H4 (cell line): ENCODE measurements at places on chromosomes 4 and X.

DNA sequence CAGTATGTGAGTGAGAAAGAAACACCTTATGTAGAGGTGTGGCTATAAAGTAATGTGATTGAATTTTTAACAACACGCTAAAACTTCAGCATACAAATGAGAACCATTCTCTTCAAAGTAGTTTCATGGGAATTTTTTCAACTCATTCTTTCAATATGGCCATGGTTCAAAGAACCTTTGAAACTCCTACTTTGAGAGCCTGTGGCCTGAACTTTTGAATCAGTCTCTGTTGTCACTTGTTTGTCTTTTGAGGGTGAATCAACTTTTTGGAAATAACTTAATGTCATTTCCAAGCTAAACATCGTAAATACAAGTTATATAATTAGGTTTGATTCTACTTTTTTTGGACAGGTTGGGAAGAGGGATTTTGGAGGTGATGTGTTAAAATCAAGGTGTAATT is 49.9 kb upstream of the CASK start:
- DNase-seq, result no peak

DNA sequence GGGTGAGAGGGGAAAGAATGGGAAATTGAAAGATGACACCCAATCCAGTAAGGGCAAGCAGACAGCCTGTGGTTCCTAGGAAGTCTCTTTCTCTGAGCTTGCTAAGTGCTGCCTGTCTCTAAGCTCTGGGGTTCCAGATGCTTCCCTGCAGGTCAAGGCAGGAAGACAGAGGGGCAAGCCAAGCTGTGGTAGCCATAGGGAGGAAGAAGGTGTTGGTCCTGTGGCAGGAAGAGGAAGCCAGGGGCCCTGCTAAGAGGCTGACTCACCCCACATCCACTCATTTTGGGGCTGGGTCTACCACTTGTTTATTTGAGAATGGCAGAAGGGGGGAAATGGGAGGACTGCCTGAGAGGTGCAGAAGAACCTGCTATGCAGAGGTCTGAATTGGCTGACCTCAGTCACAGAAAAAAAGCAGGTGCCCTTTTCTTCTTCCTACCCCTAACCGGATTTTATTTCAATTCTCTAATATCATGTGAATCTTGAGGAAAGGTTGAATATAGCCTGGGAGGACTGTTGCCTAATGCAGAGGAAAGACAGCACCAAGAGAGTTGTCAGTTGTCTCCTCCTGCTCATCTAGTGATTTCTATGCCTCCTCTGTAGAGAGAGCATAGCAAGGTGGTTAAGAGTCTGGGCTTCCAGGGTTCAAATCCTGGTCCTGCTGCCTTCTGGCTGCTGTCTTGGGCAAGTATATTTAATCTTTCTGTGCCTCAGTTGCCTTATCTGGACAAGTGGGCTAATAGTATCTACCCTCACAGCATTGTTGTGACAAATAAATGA is 27.4 kb downstream of the HOPX start:
- DNase-seq, result no peak

GRCh38 chr4:5952286-5952974 is 59.5 kb upstream of the CRMP1 start:
- no peak for DNase-seq

DNA sequence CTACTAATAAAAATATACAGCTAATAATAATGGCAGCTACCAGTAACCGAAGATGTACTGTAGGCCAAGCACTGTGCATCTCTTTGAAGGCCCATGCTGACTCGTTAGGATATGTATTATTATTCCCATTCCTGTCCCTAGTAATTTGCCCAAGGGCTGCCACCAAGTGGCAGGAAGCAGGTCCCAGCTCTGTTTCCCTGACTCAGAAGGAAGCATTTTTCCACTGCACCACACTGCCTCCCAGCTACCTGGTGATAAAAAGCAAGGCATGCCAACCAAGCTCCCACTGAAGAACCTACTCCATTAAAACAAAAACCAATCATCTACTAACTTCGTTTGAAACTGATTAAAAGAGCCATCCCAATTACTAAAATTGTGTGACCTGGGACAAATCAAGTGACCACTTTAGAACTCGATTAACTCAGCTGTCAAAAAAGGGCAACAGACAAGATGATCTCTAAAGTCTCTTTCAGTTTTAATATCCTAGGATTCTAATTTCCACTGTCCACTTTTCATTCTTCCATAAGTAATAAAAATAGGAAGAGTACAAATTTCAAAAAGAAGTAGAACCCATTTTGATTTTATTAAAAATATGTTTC is 24.3 kb upstream of the PGM2 start:
- DNase-seq, result peak; percentile 92

- no peak for DNase-seq
These were observed 7.4 kb downstream of the PPP2R2C start for GRCh38 chr4:6464842-6465588.

GRCh38 chrX:148535639-148536038 is 35.2 kb downstream of the AFF2 start:
- DNase-seq, result peak; percentile 5

DNA sequence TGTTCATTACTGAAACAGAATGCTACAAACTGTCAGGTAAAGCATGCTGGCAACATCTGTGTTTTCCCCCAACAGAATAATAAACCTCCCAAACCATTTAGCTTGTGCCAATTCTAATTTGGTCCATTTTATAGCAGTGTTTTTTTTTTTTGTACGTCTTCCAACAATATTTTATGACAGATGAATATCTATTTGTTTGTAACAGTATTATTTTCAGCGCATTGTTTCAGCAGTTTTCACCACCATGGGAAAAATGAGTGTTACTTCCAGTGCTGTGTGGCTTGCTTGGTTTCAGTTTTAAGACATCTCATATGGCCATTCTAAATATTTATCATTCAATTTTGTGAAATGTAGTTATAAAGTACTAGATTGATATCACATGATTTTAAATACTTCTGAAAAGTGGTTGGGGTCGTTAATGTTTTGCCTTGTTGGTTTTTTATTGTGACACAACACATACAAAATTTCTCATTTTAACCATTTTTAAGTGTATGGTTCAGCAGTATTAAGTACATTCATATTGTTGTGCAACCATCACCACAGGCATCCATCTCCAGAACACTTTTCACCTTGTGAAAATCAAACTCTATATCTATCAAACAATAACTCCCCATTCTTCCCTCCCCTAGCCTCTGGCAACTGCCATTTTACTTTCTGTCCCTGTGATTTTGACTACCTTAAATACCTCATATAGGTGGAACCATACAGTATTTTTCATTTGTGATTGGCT is 25.6 kb upstream of the TBC1D19 start:
- no peak for DNase-seq

DNA sequence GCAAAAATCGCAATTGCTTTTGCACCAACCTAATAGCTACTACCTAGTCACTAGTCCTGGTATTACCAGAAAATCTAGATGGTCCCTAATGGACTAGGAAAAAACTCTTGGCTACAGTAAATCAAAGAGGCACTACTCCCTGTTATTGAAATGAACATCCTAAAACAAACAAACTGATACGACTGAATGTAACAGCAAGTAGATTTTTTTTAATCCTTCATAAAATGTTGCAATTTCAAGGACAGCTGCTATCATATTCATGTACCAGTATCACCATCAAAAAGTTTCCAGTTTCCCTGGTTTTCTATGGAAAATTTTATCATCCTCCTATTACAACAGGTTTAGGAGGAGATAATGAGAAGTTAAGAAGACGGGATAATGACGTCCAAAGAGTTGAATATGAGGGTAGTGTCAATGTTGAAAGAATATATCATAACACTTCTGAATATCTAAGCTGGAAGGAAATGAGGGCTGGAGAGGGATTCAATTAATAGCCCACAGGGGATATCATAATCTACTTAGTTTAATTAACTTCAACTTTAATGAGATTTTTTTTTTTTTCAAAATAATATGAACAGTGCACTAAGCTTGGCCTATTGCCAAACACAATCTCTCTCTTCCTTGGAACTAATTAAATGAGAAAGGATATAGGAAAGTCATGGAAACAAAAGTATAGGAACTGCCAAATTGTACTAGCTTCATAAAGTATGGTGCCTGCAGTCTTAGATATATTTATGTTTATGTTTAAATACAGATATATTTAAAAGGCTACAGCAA is 94.8 kb upstream of the SMIM10 start:
- DNase-seq, result no peak

DNA sequence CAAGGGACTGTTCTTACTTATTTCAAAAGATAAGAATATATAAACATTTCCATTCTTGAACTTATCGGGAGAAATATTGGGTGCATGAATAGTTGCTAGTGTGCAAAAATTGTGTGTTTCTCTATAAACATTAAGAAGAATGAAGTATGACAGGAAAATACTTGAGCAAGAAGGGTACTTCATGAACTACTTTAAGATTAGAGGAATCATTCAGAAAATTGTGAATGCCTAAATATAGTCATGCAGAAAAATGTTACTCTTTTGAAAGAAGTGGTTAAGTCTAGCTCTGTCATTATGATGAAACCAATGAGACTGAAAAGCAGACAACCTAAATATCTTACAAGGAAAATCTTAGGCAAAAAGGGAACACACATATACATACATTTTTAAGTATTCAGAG is 207.8 kb upstream of the PCDH18 start:
- DNase-seq, result no peak

GRCh38 chr4:27861381-27861787 is 1000.7 kb downstream of the STIM2 start:
- DNase-seq, result peak; percentile 89

DNA sequence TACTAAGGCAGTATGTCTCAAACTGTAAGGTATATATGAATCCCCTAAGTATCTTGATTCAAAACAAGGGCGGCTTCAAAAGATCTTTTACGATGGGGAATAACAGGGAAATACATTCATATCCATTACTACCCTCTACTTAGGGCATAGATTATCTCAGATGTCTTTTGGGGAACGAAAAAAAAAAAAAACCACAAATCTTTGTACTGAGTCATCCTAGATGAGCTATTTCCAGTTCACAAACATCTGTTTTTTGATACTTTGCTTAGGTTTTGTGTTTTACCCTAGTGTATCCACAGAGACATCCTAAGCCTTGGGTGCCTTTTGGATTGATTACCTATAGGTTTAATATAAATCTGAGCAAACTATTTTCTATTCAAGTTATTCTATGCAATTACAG is 457.2 kb downstream of the NLGN4X start:
- no peak for DNase-seq

GRCh38 chrX:151776181-151776731 is 41.7 kb downstream of the CNGA2 start:
- DNase-seq, result no peak

DNA sequence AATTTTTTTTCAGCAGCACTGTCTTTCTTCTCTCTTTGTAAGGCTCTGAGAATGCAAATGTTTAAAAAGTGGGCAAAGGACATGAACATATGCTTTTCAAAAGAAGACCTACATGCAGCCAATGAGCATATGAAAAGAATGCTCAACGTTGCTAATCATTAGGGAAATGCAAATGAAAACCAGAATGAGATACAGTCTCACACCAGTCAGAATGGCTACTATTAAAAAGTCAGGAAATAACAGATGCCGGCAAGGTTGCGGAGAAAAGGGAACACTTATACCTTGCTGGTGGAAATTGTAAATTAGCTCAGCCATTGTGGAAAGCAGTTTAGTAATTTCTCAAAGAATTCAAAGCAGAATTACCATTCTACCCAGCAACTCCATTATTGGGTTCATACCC is 51.6 kb downstream of the BMP15 start:
- DNase-seq, result no peak

GRCh38 chr4:143404555-143404954 is 67.9 kb downstream of the GAB1 start:
- DNase-seq, result no peak

- DNase-seq, result no peak
These were observed 53.5 kb upstream of the VEGFD start for GRCh38 chrX:15437724-15438123.

DNA sequence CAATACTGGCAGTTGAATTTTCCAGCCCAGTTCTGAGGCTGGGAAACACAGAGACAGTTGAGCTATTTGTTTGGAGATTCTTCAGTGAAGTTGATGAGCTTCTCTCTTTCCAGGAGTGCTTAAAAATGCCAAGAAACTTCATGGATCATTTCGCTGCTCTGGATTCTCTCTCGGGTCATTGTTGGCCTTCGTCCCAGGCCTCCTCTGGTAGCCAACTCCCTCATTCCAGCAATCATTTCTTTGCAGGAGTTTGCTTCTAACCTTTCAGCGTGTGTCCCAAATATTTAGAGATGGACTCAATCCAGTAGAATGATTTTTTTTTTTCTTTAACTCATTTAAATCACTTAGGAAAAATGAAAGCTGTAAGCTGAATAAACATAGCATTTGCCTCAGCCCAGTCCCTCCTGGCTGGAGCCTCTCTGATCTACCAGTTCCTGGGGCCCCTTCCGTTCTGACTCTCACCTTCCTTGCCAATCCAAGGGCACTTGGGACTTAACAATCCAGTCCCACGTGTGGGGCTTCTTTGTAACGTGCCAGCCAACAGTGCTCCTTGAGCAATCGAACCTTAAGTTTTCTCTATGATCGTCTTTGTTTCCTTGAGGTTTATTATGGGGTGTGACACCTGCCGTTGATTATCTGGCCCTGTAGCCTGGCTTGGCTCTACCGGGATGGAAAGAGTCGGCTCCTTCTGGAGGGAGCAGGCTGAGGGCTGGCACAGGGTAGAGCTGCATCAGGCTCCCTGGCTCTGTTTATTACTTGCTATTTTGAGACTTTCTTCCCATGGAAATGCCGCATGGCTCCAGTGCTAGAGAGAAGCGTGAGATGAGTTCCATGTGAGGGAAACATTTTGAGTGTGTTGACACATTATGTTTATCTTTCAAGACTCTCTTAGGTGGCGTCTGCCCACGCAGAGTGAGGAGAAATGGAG is 80.4 kb upstream of the GPC4 start:
- no peak for DNase-seq

- no peak for DNase-seq
These were observed 39.2 kb upstream of the ANTXR2 start for GRCh38 chr4:80112236-80112635.

DNA sequence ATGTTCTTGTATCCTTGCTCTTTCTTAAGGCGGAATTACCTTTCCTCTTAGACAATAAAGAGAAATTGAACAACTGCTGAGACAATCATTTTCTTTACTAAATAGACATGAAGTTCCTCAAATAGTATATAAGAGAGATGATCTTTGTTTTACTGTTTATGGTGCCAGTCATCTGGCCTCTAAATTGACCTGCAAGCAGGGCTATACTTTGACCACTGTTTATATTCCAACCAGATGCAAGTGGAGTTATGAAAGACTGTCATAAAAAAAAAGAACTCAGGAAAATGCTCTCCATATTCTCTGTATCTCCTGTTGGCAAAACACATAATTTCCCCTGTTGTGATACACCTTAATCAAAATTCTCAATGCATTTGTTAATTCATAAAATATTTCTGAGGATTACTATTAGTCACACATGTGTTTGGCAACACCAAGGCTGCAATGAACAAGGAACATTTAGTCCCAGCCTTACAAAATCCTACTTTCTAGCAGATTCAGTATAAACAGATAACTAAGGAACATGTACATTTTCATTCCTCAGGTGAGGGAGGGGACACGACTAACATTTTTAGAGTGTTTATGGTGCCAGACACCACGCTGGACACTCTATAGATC is 562.3 kb downstream of the KCNIP4 start:
- DNase-seq, result no peak

- DNase-seq, result no peak
These were observed 43.6 kb downstream of the RBM47 start for GRCh38 chr4:40586034-40586433.
